NCI-H1105 (cell line): ENCODE measurements at places on chromosomes 13 and 19.
A peak's percentile ranks its signal among the peaks of the same experiment; 100 is the strongest.

GRCh38 chr19:55066107-55066709 lies 3.3 kb upstream of the RDH13 start:
- DNase-seq: no peak

DNA sequence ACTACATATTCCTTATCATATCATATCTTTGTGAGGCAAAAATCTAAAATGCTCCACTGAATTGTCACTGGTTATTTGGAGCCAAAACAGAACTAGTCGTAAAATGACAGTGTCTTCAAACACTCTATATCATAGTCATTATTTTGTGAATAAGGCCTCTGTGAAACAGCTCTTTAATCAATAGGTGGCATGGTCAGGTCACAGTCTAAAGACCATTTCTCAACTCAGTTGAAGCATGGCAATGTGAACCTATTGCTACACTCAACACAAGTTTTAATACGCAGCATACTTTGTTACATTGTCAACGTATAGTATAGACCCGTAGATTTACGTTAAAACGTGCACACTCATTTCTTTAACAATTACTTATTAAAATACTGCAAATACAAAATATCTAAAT lies 131.3 kb upstream of the PCDH20 start:
- DNase-seq: no peak

DNA sequence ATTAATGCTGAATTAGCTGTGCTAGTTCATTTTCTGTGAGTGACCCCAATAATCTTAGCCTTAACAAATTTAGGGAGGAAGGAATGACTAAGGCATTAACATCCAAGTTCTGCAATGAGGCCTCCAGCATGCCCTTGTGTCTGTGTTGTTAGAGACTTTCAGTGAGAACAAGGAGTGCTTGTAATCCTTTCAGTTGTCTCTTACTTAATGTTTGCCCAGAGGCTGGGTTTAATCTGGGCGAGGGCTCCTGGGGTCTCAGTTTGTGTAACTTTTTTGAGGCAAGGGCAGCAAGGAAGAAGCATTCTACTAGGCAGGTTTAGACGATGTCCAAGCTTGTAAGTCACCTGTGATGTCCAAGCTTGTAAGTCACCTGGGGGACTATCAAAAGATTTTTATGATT lies 24.3 kb downstream of the CCNA1 start:
- DNase-seq: no peak

- DNase-seq: peak; percentile 44
These were observed 986.0 kb upstream of the SPRY2 start for GRCh38 chr13:81326913-81327312.

DNA sequence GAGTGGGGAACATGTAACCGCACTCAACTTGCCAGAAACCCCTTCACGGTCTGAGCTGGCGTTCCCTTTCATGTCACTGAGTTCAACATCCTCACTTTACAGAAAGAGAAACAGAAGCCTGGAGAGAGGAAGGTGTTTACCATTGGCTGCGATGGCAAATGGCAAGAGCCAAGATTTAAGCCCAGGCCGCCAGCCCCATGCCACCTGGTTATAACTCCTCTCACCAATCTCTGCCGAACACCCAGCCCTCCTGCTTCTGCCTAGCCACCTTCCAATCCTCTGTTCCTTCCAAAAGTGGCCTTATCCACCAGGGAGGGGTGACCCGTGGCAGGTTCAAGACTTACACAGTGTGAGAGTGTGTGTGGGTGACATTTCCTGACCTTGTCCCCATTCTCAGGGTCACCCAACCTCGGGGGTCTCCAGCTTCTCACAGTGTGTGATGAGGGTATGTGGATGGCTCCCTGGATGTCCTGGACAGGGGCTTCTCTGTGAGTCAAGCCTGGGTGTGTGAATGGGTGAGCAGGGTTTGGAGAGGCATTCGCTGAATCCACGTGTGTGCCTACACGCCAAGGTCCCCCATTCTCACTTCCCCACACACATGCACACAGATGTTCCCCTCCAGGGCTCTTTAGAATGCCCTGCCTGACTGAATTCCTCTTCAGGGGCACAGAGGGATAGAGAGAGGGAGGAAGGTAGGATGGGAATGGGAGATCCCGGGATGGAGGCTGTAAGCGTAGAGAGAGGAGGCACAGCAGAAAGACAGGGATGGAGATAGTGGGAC lies 1.2 kb downstream of the CADM4 start:
- no peak for DNase-seq

DNA sequence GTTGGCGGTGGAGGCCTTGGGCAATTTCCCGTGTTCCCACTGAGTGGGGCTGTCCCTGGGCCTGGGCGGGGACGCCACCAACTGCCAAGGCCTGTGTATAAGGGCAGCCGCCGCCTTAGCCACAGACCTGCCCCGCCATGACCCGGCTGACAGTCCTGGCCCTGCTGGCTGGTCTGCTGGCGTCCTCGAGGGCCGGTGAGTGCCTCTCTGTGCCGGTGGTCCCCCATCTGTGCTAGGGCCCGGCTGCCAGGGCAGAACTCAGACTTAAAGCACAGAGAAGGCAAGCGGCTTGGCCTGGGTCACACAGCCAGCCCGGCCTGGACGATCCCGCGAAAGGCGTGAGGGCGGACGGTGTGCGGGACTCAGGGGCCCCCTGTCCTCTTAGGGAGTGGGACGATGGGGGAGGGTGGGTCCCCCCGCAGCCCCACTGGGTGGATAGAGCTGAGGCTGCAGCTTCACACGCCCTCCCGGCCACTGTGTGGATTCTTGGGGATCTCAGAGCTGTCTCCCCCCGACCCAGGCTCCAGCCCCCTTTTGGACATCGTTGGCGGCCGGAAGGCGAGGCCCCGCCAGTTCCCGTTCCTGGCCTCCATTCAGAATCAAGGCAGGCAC lies at the start of gene AZU1:
TSS of gene AZU1 (plus strand) at position 128 of the 612 bp plus-strand sequence. CDS start at position 138, 10 bp downstream.
- no peak for DNase-seq

GRCh38 chr13:39036212-39036611 lies 1.7 kb downstream of the PROSER1 start:
- no peak for DNase-seq

DNA sequence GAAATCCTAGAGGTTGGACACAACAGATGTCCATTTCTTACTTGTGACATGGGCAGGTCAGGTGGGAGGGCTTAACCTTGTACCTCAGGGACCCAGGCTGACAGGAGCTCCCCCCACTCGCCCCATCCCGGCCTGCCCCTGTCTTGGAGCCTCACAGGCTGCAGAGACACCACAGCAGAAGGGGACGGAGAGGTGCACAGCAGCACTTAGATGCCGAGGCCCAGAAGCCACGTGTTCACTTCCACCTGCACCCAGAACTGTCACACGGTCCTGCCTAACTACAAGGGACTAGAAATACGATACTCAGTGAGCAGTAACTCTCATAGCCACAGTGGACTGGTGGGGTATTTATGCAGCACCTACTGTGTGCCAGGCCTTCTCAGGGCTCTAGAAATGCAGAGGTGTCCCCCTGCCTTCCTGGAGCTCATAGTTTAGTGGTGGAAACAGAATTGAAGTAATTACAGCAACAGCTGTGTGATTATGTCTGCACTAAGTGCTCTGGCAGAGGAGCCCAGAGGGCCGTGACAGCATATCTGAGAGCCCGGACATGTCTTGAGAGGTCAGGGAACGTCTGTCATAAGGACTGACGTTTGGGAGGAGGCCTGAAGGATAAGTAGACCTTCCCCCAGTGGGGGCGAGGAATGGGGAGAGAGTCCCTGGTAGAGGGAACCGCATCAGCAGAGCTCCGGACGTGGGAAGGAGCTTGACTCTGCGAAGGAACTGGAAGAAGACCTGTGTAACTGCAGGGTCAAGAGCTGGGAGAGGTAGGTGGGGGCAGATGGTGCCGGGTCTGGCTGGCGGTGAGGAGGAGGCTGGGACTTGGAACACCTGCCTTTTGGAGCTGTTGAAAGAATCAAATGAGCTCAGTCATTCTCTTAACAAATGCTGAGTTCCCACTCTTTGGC lies 130.0 kb downstream of the SIPA1L3 start:
- DNase-seq: peak; percentile 57

- DNase-seq: no peak
These were observed at the start of gene ADGRE1 for GRCh38 chr19:6887316-6887715. Gene ADGRE1, plus strand, starts transcription at chr19:6887579. Its CDS starts 30 bp downstream, at chr19:6887609.

DNA sequence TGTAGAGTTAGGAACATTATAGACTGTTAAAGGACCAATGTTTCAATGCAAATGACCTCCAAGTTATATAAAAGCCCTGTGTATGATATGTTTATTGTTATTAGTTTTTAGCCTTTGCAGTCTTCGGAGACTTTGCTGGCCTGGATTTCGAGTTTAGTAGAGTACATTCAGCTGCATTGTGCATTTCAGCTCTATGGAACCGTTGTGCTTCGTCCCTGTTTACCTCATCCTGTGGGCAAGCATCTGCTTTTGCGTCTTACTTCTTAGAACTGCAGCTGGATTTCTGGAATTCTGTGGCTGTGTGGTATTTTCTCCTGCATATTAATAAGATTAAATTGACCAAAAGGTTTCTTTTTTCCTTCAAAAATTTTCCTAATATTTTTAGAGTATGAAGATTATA lies 138.6 kb downstream of the KCNRG start:
- DNase-seq: no peak

DNA sequence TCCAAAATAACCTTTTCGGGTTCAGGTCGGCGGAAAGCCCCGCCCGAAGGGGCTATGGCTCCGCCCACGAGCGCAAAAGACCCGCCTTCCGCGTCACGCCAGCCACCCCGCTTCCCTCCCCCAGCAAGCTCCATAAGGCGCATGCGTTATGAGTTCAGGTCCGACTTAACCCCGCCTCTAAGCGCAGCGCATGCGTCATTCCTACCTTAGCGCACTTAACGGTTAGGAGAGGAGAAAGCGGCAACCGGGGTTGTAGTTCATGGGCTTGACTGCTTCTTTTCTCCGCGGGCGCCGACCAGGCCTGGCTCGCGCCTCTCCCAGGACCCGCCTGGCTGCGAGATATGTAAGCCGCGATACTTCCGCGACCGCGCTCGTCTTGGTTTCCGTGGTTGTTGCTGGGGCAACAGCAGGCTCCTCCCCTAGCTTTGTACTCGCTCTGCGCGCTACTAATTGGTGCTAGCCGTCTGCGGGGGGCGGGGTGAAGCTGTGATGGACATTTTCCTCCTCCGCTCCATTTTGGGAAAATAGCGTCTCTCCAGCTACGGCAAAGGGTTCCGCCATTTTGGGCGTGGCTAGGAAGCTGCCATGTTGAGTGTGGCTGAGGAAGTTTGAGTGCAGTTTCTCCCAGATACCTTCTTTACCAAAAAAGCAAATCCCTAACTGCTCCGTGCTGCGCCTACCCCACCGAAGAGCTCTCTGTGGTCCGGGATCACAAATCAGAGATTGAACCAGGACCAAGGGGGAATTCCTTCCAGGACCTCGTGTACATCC lies at the start of gene B9D2:
TSS of gene B9D2 (minus strand) at position 397 of the 771 bp plus-strand sequence. CDS start 630 bp downstream, outside the sequence.
- peak; percentile 98 for DNase-seq

GRCh38 chr13:98843482-98843877 lies 91.0 kb upstream of the SLC15A1 start:
- DNase-seq: no peak

DNA sequence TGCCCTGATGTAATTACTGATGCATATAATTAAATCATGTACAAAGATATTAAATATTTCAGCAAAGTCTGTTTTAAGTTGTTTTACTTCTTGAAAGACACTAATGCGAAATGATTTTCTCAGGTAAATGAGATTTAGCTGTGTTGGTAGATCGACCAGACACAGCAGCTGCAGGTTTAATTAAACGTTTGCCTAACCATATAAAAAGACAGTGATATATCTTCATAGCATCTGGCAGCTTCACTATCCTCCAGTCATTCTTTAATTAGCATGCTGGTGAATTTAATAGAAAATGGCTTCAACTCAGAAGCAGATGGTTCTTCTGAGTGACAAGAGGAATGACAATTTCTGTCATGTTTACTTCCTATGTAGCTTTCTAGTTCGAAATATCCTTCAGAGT lies 69.3 kb downstream of the NHLRC3 start:
- peak; percentile 14 for DNase-seq

DNA sequence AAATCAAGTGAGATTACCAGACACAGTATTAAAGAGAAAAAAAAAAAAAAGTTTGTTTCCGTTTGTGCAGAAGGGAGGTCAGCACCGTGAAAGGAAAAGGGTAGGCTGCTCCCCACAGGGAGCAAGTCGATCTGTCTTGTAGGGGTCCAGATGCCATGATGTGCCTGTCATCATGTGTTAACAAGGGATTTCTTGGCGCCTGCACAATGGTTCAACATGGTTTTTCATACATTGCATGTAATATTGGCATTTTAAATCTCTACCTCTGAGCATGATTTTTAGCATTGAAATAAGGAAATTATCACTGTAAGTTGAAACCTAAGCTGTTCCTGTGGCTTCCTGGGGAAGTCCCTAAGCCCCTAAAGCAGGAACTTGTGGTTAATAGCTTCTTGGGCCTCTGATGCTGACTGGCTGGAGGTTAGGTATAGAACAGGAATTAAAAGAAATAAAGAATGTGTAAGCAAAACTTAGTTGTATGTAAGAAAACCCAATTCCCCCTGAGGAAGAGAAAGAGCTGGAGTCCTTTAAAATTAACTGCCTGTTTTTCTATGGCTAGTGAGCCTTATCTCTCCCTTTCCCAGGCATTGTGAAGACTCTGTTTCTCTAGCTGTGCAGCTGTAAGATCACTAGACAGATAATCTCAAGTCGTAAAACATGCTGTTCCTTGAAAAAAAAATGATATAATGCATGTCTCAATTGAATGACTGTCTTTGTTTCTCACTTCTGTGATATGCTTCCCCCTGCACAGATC lies 7.4 kb upstream of the FCGBP start:
- no peak for DNase-seq

DNA sequence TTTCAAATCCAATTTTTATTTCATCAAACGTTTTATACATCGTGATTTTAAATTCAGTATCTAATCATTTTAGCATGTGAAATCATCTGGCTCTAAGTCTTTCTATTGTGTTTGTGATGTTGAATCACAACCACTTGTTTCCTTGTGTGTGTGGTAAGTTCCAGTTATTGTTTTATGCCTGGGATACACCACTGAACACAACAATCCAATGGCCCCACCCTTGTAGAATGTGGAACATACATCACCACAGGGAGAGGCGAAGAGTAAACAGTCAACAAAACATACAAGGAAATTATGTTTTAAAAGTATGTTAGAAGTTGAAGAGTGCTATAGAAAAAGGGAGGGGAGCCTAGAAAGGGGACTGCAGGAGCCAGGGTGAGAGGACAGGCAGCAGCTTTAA lies 100.5 kb downstream of the EPSTI1 start:
- no peak for DNase-seq

GRCh38 chr13:19345158-19345557 lies 163.5 kb upstream of the TUBA3C start:
- DNase-seq: no peak

- no peak for DNase-seq
These were observed 72.4 kb upstream of the TSC22D1 start for GRCh38 chr13:44648392-44649103.

- DNase-seq: no peak
These were observed 294.6 kb downstream of the ITGBL1 start for GRCh38 chr13:101747039-101747438.

DNA sequence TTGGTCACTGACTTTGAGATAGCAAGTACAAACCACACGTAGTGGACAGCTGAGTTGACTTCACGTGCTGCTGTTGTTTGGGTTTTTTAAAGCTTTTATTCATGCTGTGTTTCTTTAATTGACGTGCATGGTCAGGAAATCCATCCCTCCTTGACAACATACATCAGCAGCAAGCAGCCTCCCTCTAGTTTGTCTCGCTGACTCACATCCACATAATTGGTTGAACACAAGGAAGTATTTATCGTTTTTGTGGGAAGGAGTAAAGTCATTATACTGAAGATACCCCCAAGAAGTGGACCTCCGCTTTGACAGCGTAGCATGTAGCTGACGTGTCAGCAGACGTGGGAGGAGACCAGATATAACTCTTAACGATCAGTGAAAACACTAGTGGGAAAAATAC lies 355.8 kb downstream of the MYO16 start:
- no peak for DNase-seq

GRCh38 chr13:39038569-39039030 lies 344 bp downstream of the NHLRC3 start:
- DNase-seq: no peak
